ENCODE measurements at places on chromosomes 6 and 20.

DNA sequence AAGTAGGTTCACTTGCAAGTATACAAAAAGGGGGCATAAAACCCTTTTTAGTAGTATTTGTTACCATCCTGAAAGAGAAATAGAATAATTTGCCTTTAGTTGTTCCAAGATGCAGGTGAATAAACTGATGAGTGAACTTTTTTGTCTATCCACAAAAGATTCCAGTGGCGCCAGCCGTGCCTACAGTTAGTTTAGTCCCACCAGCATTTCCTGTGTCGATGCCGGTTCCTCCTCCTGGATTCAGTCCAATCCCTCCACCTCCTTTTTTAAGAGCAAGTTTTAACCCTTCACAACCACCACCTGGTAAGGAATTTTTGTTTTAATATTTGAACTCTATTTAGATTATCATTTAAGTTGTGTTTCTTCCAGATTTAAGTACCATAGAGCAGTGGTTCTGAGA is 90.9 kb downstream of the SCAF8 start:
- peaks cover 61% of the 10 kb centered on the region for H3K36me3 ChIP-seq
- H3K4me1 ChIP-seq: peaks cover 5% of the 10 kb centered on the region
- H3K27ac ChIP-seq: peak overlapping the region; percentile 72
- no peak for DNase-seq

- H3K27ac ChIP-seq: no peak overlapping the region
- H3K36me3 ChIP-seq: peaks cover 10% of the 10 kb centered on the region
- no peak overlapping the region for H3K4me3 ChIP-seq
- no peak for DNase-seq
These were observed 599.5 kb upstream of the NRSN1 start for GRCh38 chr6:23526526-23526925.

GRCh38 chr6:17930321-17930993 is 57.0 kb downstream of the KIF13A start:
- no peak for DNase-seq
- no peak overlapping the region for H3K4me3 ChIP-seq
- H3K4me1 ChIP-seq: peaks cover 1% of the 10 kb centered on the region
- H3K27ac ChIP-seq: no peak overlapping the region
- H3K36me3 ChIP-seq: no peaks in the 10 kb centered on the region

DNA sequence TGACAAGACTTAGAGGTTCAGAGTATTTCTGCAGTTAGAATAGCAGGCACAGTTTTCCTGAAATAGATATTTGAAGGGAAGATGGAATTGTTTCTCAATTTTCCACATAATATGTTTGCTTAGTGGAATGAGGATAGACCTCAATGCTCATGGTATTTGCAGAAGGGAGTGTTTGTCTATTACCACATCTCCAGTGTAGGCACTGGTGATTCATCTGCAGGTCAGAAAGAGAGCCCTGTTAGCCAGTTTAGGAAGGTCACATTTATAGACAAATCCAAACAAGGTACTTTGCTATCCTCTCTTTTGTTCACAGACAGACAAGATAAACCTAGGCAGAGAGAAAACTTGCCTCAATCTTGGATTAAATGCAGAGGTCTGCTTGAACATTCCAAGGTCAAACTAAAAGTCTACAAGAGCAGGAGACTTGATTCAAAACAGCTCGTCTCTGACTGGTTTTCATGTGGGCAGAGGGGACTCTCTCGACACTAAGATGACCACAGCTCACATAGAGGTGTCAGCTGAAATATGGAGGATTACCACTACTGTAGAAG is 22.8 kb downstream of the ISM1 start:
- H3K36me3 ChIP-seq: peaks cover 25% of the 10 kb centered on the region
- H3K4me1 ChIP-seq: peaks cover 29% of the 10 kb centered on the region
- H3K27ac ChIP-seq: no peak overlapping the region
- no peak overlapping the region for H3K4me3 ChIP-seq
- no peak for DNase-seq

GRCh38 chr6:30542404-30542725 is 13.9 kb downstream of the GNL1 start:
- peaks cover 21% of the 10 kb centered on the region for H3K27me3 ChIP-seq
- no peak for DNase-seq
- H3K4me1 ChIP-seq: peaks cover 15% of the 10 kb centered on the region
- peak overlapping the region; percentile 80 for H3K4me3 ChIP-seq

DNA sequence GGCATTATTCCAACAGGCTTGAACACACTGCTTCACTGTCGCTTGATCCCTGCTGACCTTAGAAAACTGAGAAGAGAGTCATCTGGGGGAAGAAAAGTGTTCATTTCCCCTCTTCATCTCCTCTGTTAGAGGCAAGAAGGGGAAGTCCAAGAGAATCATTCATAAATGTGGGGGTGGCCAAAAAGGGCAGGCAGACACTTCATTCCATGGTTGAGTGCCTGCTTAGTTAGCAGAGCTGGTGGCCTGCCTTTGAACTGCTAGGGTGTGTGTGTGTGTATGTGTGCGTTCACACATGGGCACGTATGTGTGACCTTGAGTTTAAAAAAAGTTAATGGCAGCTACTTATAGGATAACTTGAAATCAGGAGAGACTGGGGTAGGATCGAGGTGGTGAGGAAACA is 39.4 kb upstream of the RFPL4B start:
- H3K4me3 ChIP-seq: peak overlapping the region; percentile 29
- no peaks in the 10 kb centered on the region for H3K36me3 ChIP-seq
- H3K27me3 ChIP-seq: peaks cover 5% of the 10 kb centered on the region
- peaks cover 58% of the 10 kb centered on the region for H3K4me1 ChIP-seq
- H3K27ac ChIP-seq: peak overlapping the region; percentile 95
- peak; percentile 34 for DNase-seq

GRCh38 chr6:3848925-3849605 is at the start of gene FAM50B:
Gene FAM50B (plus strand): TSS chr6:3849373. CDS start chr6:3849812, 439 bp downstream.
- H3K4me3 ChIP-seq: peak within 1 kb of the TSS; percentile 83
- H3K27me3 ChIP-seq: peaks cover 16% of the 10 kb centered on the region
- peaks cover 6% of the 10 kb centered on the region for H3K4me1 ChIP-seq
- peaks cover 6% of the 10 kb centered on the region for H3K36me3 ChIP-seq
- peak; percentile 85 for DNase-seq
- peak within 1 kb of the TSS; percentile 22 for H3K27ac ChIP-seq

- DNase-seq: no peak
- peaks cover 12% of the 10 kb centered on the region for H3K27me3 ChIP-seq
These were observed at the start of gene TAGAP for GRCh38 chr6:159044899-159045727. Gene TAGAP (minus strand): TSS chr6:159044991. CDS start chr6:159044146, 845 bp downstream.

DNA sequence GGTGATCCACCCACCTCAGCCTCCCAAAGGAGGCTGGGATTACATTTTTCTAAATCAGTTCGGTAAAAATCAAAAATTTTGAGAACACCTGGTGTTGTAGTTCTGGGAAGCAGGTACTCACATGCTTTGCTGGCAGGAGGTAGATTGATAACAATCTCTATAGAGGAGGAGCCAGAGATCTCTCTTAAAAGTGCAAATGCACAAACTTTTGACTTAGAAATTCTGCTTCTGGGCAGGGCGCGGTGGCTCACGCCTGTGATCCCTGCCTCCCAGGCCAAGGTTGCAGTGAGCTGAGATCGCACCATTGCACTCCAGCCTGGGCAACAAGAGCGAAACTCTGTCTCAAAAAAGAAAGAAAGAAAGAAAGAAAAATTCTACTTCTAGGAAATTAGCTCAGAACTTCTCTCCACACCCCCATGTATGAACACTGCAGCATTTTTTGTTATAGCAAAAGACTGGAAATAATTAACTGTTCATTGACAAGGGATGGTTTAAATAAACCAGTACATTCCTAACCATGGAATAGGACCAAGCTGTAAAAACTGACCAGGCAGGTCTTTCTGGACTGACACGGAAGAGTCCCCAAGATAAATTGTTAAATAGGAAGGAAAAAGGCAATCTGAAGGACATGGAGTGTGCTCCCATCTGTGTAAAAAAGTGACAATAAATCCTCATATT is 14.4 kb upstream of the TRIB3 start:
- DNase-seq: no peak
- no peak overlapping the region for H3K27ac ChIP-seq
- no peaks in the 10 kb centered on the region for H3K36me3 ChIP-seq
- peaks cover 15% of the 10 kb centered on the region for H3K27me3 ChIP-seq

- no peak for DNase-seq
- H3K27ac ChIP-seq: no peak overlapping the region
- peaks cover 5% of the 10 kb centered on the region for H3K27me3 ChIP-seq
These were observed 109.0 kb upstream of the SUPT3H start for GRCh38 chr6:45486736-45487135.

DNA sequence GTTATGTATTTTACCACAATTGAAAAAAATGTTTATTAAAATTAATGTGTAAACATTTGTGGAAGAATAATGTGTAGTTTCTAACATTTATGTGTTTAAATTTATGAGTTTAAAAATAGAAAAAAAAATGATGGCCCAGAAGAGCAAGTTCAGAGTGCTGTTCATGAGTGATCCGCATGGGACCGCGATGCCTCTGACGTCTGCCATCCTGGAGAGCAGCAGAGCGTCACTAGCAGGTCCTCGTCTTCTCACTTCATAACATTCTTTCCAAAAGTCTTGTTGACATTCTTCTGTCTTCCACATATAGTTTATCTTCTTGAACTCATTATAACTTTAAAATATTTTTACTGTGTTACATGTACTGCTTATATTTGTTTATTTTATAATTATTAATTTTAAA is 15.5 kb downstream of the BTNL2 start:
- H3K4me1 ChIP-seq: peaks cover 8% of the 10 kb centered on the region
- DNase-seq: no peak
- peaks cover 5% of the 10 kb centered on the region for H3K27me3 ChIP-seq

- H3K27me3 ChIP-seq: no peaks in the 10 kb centered on the region
- no peak overlapping the region for H3K4me3 ChIP-seq
- H3K27ac ChIP-seq: peak overlapping the region; percentile 89
- H3K36me3 ChIP-seq: peaks cover 13% of the 10 kb centered on the region
- no peaks in the 10 kb centered on the region for H3K4me1 ChIP-seq
- DNase-seq: no peak
These were observed 48.5 kb downstream of the PYGB start for GRCh38 chr20:25296094-25297093.

DNA sequence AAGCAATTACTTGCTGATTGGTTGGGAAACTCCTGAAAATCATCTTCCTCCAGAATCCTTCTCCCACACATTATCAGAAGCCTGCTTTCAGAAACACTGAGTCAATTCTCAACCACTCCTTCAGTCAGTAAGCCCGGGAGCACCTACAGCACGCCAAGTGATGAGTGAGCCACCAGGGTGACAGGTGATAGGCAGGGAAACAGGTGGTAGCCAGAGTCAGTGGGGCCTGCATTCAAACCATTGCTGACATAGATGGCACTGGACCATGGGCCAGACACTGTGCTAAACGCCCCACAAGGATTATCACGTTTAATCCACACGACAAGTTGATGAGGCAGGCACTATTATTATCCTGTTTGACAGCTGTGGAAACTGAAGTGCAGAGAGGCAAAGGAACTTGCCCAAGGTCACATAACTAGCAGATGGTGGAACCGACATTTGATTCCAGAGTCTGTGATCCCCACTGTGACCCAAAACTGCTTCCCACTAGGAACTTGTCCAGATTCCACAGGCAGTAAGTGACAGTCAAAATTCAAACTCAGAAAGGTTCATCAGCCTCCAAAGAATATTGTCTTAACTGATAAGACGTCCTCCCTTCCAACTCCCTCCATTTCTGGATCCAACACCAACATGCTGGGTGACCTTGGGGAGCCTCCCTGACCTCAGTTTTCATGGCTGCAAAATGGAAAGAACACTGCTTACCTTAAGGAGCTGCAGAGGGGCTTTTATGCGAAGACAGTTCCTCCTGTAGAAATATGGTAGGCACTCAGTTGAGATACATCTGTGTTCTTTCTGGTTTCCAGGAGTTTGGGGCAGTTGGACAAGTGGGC is 23.9 kb upstream of the TOP1 start:
- DNase-seq: no peak
- H3K4me1 ChIP-seq: peaks cover 37% of the 10 kb centered on the region
- H3K36me3 ChIP-seq: peaks cover 6% of the 10 kb centered on the region

GRCh38 chr6:20826378-20826777 is 292.1 kb downstream of the CDKAL1 start:
- H3K4me1 ChIP-seq: no peaks in the 10 kb centered on the region
- H3K27me3 ChIP-seq: no peaks in the 10 kb centered on the region

GRCh38 chr6:120290964-120291363 is 941.4 kb upstream of the MAN1A1 start:
- no peak for DNase-seq
- no peaks in the 10 kb centered on the region for H3K27me3 ChIP-seq
- H3K36me3 ChIP-seq: no peaks in the 10 kb centered on the region
- H3K27ac ChIP-seq: no peak overlapping the region
- no peak overlapping the region for H3K4me3 ChIP-seq
- no peaks in the 10 kb centered on the region for H3K4me1 ChIP-seq

DNA sequence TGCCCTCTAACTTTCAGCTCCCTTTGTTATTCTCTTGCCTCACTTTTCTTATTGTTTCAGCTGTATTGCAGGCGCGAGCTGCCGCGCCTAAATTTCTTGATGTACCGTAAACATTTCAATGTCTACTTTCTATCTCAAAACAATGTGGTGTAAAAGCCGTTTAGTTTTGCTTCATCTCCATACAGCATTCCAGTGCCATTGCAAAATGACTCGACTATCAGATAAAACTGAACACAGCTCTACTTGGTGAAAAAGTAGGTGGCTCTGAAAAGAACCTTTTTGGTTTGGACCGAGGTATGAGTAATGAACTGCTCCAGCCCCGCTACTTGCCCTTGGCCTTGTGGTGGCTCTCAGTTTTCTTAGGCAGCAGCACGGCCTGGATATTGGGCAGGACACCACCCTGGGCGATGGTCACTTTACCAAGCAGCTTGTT is 74.6 kb downstream of the OR2B2 start:
- H3K4me3 ChIP-seq: no peak overlapping the region
- H3K27ac ChIP-seq: no peak overlapping the region
- peaks cover 40% of the 10 kb centered on the region for H3K4me1 ChIP-seq
- DNase-seq: no peak
- no peaks in the 10 kb centered on the region for H3K27me3 ChIP-seq

GRCh38 chr6:41846666-41847237 is 48.4 kb downstream of the USP49 start:
- DNase-seq: peak; percentile 55
- H3K4me3 ChIP-seq: no peak overlapping the region
- H3K27me3 ChIP-seq: no peaks in the 10 kb centered on the region
- H3K36me3 ChIP-seq: peaks cover 30% of the 10 kb centered on the region
- H3K4me1 ChIP-seq: peaks cover 7% of the 10 kb centered on the region
- H3K27ac ChIP-seq: peak overlapping the region; percentile 30

DNA sequence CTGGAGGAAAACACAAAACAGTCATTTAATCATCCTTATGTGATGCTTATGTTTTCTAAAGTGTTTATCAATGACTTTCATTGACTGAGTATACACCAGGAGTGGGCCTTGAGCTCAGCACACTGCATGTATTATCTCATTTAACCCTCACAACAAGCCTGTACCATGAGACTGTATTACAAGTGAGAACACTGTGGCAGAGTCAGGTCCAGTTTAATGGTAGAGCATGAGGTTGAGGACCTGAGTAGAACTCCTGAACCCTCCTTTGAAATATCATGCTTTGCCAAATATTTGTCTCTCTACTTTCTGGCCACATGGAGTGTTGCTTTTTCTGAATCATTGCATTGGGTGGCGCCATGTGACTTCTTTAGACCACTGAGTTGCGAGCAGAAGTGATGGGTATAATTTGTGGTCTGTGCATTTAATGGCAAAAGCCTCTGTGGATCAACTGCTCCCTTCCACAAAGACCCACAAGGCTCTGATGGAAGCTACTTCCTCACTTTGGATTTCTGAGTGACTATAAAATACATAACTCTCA is 65.0 kb upstream of the SIRPG start:
- H3K27me3 ChIP-seq: peaks cover 6% of the 10 kb centered on the region
- H3K36me3 ChIP-seq: peaks cover 5% of the 10 kb centered on the region
- peaks cover 4% of the 10 kb centered on the region for H3K4me1 ChIP-seq
- no peak overlapping the region for H3K4me3 ChIP-seq
- DNase-seq: no peak

Measured in nephron progenitor cell (in vitro differentiated cells).